NCI-H2029 (cell line): ENCODE measurements at places on chromosomes 2 and 18.

- no peak for DNase-seq
Observed at GRCh38 chr2:20471148-20471547, 24.3 kb downstream of the RHOB start.

DNA sequence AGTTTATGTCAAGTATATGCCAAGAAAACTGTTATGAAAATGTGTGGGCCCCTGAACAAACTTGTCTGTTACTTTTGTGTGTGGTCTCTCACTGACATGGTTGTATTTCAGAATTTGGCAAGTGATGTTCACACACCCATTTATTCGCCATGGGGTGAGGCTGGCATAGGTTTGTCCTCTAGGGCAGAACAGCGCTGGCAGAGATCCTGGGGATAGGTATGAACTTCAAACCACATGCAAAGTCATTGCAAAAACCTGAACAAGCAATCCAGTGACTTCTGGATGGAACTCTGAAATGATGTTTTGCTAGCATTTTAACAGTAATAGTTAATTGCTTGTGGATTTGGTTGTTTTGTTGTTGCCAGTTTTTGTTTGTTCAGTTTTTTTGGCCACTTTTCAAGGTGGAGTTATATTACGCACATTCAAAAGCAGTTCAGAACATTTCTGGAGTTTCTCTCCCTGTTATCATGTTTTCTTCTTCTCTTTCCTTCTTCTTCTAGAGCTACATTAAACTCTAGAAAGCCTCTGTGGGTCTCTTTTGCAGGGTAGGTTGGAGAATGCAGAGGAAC, 78.5 kb downstream of the MDH1 start:
- no peak for DNase-seq

- DNase-seq, result no peak
Observed at GRCh38 chr2:156023229-156023869, 309.2 kb downstream of the NR4A2 start.

- DNase-seq, result no peak
Observed at GRCh38 chr2:218444692-218445357, 25.9 kb downstream of the VIL1 start.

- no peak for DNase-seq
Observed at GRCh38 chr2:71557321-71557720, 104.0 kb downstream of the DYSF start.
